Ecto neural progenitor cell (in vitro differentiated cells): ENCODE measurements at places on chromosomes 3 and 15.

- no peak for DNase-seq
Observed at GRCh38 chr3:151538456-151539393, 77.9 kb upstream of the IGSF10 start.

DNA sequence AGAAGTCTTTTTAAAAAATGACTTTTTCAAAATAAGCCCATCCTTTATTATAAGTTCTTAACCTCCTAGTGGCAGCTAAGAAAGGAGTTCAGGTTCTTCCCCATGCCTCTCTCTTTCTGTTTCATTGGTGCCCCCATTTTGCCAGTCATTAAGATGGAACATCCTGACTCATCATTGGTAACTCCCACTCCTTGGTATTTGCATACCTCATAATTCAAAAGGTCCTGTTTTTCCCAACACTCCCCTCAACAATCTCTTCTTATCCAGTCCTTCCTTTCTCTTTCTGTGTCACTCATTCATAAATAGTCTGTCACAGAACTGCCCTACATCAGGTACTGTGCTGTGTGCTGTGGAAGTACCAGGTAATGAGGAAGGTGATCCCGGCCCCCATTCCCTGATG is 394.0 kb downstream of the FOXP1 start:
- no peak for DNase-seq

DNA sequence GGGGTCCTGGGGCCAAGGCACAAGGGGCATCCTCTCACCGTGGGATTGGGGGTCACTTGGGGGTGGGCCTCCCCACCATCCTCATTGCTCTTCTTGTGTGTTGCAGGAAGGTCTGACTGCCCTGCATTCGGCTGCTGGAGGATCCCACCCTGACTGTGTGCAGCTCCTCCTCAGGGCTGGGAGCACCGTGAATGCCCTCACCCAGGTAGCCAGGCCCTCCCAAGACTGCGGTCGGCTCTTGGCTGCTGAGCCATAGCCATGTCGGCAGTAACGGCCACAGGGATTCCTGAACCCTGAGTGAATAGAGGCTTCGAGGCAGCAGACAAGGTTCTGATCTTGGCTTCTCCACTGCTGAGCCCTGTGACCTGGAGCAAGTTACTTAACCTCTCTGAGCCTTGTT is 19.7 kb downstream of the ANKDD1A start:
- no peak for DNase-seq

GRCh38 chr3:140007081-140007480 is 72.1 kb downstream of the CLSTN2 start:
- peak; percentile 29 for DNase-seq

DNA sequence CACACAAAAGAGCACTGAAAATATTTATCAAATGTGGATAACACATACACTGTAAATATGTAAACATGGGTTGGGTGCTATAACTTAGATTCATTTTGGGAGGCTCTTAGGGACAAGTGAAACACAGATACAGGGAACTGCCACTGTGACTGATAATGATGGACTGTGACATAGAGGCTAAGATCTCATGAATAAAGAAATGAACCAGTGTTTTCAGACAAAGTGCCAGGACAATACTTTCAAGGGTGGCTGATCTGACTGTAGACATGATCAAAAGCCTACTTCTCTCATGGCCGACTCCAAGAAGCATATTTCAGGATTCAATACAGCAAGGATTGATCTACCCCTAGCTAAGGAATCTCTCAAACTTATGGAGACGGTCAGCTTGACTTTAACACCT is 353.8 kb downstream of the FGF12 start:
- no peak for DNase-seq

DNA sequence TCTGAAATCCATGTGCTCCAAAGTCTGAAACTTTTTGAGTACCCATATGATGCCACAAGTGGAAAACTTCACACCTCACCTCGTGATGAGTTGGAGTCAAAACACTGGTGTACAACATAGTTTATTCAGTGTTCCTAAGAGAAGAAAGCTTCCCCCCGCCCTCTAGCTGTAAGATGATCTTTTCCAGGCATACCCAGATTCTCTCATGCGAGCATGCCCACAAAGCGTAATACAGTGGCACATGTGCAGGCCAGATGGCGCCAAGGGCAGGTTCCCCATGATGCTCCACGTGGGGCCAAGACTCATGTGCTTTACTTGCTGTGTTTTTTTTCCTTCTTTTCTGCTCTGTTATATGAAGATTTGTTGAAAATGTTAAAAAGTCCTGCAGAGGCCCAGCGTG is 104.9 kb upstream of the LRRFIP2 start:
- DNase-seq, result no peak

GRCh38 chr3:107561980-107562379 is 39.2 kb downstream of the BBX start:
- no peak for DNase-seq

- no peak for DNase-seq
Observed at GRCh38 chr15:89096664-89097063, 8.4 kb downstream of the ABHD2 start.

DNA sequence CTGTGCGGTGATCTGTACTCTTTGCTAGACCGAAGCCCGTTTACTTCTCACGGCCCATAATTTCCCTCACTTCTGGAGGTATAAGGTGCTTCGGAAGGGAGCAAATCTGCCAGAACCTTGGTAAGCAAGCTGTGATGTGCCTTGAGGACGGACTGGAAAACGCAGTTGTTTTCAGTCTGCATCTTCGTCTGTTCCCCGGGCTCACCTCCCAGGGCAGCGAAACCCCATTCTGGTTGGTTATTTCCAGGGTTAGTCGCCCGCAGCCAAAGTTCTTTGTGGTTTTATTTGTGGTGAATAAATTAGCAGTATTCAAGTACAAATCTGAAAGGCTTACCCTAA is 401 bp downstream of the RAMAC start:
- DNase-seq, result no peak
